ENCODE measurements at places on chromosomes 7 and 10.

DNA sequence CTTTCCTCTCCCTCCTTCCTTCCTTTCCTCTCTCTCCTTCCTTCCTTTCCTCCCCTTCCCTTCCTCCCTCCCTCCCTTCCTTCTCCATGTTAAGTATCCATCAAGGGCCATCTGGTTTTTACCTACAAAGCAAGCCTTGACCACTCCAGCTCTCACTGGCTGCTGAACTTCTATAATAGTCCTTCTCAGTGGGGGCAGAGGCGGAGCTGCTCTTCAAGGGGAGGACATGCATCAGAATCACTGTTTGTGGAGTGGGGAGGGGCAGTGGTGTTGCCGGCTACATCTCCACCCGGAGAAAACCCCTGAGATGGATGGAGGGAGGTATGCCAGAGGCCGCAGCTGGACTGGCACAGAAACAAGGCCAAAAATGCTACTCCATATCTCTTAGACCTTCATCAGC lies 25.9 kb downstream of the LAMB1 start:
- no peak for DNase-seq

GRCh38 chr10:5958675-5959074 lies 18.7 kb downstream of the IL15RA start:
- DNase-seq: no peak

- DNase-seq: no peak
Measured at GRCh38 chr10:69458430-69459100, 7.3 kb downstream of the TSPAN15 start.

GRCh38 chr10:98833542-98833941 lies 386.8 kb upstream of the HPS1 start:
- no peak for DNase-seq

DNA sequence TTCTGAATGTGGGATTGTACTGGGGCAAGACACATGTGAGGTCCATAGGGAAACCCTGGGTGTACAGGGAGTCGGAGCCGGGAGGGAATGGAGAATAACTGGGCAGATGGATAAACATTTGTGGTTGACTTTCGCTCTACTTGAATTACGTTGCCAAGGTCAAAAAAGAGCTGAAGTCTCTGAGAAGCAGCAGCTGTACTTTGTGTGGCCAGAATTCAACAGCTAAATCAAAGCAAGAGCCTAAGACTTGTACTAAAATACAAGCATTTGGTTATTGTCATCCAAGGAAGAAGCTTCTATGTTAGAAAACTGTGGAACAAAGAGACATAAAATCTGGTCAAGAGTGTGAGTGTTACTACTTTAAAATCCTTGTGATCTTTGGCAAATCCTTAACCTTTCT lies 457.2 kb downstream of the ARL4A start:
- DNase-seq: no peak

DNA sequence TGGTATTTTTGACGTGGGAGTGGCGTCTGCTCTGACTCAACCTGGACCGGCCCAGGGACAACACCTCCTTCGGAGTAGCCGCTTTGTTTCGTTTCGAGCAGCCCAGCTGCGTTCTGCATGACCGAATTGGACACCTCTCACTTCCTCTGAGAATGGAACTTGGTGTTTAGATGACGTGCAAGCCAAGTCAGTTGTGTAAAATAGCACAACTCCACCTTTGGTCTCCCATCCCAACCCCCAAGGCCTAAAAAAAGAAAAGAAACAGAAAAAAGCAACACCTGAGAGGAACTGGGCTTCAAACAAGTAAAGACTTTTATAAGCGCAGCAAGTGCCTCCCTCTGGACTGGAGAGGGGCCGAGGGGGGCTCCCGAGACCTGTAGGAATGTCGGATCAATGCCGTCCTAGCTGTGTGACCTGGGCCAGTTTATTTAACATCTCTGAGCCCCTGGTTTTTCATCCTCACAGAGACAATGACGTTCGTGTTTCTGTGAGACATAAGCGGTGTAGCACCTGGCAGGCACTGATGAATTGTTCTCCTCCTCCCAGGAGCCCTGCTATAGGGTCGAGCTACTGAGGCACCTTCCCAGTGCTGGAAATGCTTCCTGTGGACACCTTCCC lies 52.0 kb upstream of the SMNDC1 start:
- peak; percentile 83 for DNase-seq

GRCh38 chr7:100694098-100694745 lies at the start of gene GIGYF1:
GIGYF1 (minus strand) TSS chr7:100694250; CDS start chr7:100688238, 6,012 bp downstream.
- DNase-seq: peak; percentile 77

GRCh38 chr10:131860806-131861440 lies 39.9 kb upstream of the PPP2R2D start:
- DNase-seq: no peak

DNA sequence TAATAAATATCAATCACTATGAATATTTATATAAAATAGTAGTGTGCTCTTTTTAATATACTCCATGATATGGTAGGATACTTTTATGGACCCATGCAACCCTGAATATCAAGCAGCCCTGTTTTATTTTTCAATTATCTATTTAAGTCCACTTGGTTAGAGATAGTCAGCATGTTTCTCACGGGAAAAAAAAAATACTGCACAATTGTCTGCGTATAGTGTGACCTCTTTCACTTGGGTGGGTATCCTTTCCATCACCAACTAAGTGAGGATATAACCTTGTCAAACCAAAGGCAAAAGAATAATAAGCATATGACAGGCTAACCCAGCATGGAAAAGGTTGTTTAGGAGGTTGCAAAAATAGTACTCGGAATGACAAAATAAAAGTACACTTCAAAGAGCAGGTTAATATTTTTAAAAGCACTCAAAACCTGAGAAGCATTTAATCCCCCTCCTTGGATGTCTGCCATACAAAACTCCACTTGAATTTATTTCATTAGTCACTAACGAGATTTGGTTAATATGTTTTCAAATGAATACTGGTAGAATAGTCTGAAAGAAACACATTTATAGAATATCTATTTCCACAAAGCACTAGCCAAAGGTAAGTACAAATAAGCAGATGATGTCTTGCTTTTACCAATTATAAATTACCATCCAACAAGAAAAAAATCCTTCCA lies 76.5 kb downstream of the IMMP2L start:
- DNase-seq: no peak

- DNase-seq: no peak
Measured at GRCh38 chr10:71033396-71033980, 145.1 kb upstream of the PCBD1 start.

- DNase-seq: no peak
Measured at GRCh38 chr10:6753644-6754043, 173.6 kb upstream of the PRKCQ start.

DNA sequence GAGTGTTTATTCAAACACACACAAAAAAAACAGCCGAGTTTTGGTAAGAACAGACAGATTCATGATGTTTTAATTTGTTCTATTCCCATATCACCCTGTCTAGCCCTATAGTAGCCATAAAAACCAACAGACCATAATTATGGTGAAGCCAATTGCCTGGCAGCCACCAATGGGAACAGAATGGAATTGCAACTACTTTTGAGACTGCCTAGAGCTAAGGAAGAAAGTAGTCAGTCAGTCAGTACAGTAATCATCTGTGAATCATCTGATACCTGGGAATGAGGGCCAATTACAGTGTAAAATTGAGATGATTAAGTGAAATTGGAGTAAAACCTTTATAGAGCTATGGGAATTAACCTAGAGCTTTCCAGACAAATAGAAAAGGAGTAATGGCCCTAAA lies 952.7 kb upstream of the KCND2 start:
- DNase-seq: no peak

- peak; percentile 85 for DNase-seq
Measured at GRCh38 chr7:332646-333392, 42.8 kb downstream of the FOXL3 start.

- DNase-seq: no peak
Measured at GRCh38 chr10:122347170-122347841, 27.2 kb upstream of the PLEKHA1 start.

- DNase-seq: no peak
Measured at GRCh38 chr7:11833431-11833830, 1.4 kb upstream of the THSD7A start.

- no peak for DNase-seq
Measured at GRCh38 chr10:26612151-26612915, 85.2 kb upstream of the PDSS1 start.

- no peak for DNase-seq
Measured at GRCh38 chr10:12993595-12993994, 7.9 kb downstream of the CCDC3 start.

- no peak for DNase-seq
Measured at GRCh38 chr10:44981172-44982113, 2.8 kb upstream of the DEPP1 start.

DNA sequence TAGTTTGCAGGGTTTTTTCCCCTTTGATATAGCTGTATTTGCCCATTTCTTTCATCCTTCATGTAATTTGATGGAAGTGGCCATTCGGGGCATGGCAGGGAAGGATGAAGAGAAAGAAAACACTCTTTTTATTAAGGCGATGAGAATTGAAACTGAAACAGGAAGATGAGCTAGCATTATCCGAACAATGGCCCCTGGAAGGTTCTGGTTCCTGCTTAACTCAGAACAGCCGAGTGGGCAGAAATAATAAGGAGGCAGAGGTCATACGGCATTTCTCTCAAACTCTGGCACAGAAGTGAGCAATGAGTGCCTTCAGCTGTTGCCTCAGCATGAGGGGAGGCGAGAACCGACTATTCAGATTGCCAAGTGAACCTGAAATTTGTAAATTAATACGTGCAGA lies 113.2 kb upstream of the MYO3A start:
- no peak for DNase-seq

GRCh38 chr7:1873421-1873820 lies 203.3 kb downstream of the ELFN1 start:
- no peak for DNase-seq

GRCh38 chr7:31098642-31099360 lies 46.7 kb downstream of the ADCYAP1R1 start:
- DNase-seq: no peak

DNA sequence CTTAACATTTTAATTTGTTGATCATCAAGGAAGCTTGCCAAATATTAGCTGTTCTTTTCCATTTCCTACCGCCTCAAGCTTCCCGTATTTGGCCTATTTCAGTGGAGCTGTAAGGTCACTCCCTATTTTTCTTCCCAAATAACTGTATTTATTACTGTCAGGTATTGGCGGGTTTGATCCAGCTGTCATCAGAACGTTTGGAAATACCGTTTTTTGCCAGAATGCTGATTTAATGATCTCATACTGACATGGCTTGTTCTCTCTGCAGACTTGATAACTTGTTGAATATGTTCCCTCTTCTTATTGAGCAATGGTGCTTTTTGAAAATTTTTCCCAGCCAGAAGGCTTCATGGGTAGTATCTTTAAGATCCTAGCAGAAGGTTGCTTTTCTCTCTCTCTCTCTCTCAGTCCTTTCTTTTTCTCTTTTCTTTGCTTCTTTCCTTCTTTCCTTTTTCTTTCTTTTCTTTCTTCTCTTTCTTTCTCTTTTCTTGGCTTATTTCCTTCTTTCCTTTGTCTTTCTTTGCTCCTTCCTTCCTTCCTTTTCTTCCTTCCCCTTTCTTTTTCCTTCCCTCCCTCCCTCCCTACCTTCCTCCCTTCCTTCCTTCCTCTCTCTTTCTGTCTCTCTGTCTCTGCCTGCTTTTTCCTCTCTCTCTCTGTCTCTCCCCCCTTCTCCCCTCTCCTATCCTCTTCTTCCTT lies 42.1 kb downstream of the CUX1 start:
- DNase-seq: no peak
